ENCODE measurements at places on chromosomes 2 and 18. TPM values are rescaled to one million over a fixed set of nuclear protein-coding genes. Genes with fewer than 3 reads are reported as not detected.

Gene SUPT7L
- 30.9 TPM for total RNA-seq

Gene INHA
- 0.51 TPM for total RNA-seq

Gene TDRD15
- not detected for total RNA-seq

Gene GRB14
- total RNA-seq = 3.5 TPM

Gene LTBP1
- 26.4 TPM for total RNA-seq

Gene LCT
- total RNA-seq = 0.03 TPM

Gene SLC30A3
- 3.8 TPM for total RNA-seq

Gene ARMC9
- total RNA-seq = 13.3 TPM

Gene LOXL3
- total RNA-seq = 0.23 TPM

Gene CIB4
- 0.28 TPM for total RNA-seq

Gene ERBB4
- not detected for total RNA-seq

Data from A549 treated with RU486 at 1 μM for 4 hours (cell line).